ENCODE measurements at places on chromosomes 1 and 21.

DNA sequence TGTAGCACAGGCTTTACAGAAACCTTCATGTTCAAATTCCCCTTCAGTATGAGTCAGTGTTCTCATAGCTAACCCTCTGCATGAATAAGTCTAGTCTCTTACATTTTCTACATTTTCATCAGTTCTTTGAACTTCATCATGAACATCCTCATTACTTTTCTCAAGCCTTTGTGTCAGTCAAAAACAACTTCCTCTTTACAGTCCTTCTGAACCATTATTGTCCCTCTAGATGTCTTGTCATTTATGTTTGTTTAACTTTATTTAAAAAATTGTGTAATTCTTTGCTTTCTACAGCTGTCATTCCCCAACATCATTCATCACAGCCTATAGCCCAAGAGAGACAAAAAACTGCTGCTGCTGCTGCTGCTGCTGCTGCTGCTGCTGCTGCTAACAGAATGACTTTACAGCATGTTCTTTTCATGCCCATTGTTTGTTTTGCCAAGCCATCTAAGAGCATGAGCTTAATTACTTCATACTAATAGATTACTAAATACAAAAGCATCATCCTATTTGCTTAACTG lies 133.1 kb downstream of the LRRC40 start:
- H3K27me3 ChIP-seq, result no peaks in the 10 kb centered on the region
- no peak overlapping the region for H3K4me3 ChIP-seq
- H3K27ac ChIP-seq, result no peak overlapping the region
- H3K4me1 ChIP-seq, result no peaks in the 10 kb centered on the region
- no peak for DNase-seq

- no peaks in the 10 kb centered on the region for H3K27me3 ChIP-seq
- H3K4me3 ChIP-seq, result no peak overlapping the region
- H3K27ac ChIP-seq, result no peak overlapping the region
- no peak for DNase-seq
Measured at GRCh38 chr1:99537886-99538617, 107.9 kb upstream of the PALMD start.

- no peak overlapping the region for H3K4me3 ChIP-seq
- no peaks in the 10 kb centered on the region for H3K4me1 ChIP-seq
- no peaks in the 10 kb centered on the region for H3K36me3 ChIP-seq
- no peak for DNase-seq
Measured at GRCh38 chr1:85132078-85132720, 68.6 kb downstream of the SYDE2 start.

GRCh38 chr1:9723068-9723805 lies 71.7 kb downstream of the PIK3CD start:
- no peak for DNase-seq
- peaks cover 84% of the 10 kb centered on the region for H3K36me3 ChIP-seq
- no peak overlapping the region for H3K4me3 ChIP-seq
- H3K27me3 ChIP-seq, result no peaks in the 10 kb centered on the region
- H3K4me1 ChIP-seq, result peaks cover 14% of the 10 kb centered on the region

DNA sequence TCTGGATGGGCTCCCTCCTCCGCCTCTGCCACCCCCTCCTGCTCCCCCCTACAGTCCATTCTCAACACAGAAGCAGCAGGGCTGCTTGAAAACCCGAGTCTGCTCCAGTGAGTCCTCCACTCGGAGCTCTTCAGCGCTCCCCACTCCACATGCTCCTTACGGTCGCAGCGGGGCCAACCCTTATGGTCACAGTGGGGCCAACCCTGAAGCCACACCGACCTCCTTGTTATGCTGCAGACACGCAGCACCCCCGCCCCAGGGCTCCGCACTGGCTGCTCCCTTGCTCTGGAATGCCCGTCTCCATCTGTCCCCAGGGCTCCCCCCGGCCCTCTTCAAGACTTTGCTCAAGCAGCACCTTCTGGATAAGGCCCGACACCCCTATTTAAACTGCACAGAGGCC lies 22.6 kb downstream of the GPR157 start:
- H3K36me3 ChIP-seq, result peaks cover 11% of the 10 kb centered on the region
- H3K4me3 ChIP-seq, result no peak overlapping the region
- peaks cover 27% of the 10 kb centered on the region for H3K4me1 ChIP-seq
- H3K27ac ChIP-seq, result no peak overlapping the region

DNA sequence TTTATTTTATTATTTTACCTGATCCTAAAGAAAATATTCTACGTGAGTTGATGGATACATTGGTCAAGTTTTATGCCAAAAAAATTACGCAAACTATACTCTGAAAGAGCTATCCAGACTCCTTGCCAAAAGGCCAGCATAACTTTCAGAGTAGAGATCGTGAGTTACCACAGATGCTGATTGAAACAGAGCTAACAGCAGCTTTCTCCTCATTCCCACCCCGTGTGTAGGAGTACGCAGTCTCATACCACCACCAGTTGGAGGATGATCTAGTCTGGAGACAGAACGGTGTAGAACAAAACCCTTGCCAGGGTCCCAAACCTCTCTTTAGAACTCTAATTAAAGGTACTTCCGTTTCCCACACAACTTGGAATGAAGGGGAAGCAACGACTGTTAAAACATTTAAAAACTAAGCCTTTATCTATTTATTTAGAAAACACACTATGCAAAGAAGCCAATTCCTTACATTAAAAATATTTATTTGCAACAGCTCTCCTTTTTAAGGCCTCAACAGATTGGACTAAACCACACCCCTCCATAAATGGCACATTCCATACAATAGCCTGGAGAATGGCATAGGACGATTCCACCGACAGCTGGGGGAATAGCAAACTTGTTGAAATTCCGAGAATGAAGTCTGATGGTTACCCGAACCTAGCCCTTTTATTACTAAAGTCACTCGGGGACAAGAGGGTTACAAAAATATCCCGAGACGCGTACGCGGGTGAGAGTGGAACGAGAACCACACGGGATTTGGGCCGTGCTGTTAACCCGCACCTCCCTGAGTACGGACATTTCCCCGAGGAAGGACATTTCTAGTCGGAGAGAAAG lies 1.4 kb downstream of the NUCKS1 start:
- no peaks in the 10 kb centered on the region for H3K4me1 ChIP-seq
- H3K27ac ChIP-seq, result peak overlapping the region; percentile 99
- no peaks in the 10 kb centered on the region for H3K36me3 ChIP-seq
- peak; percentile 87 for DNase-seq
- no peaks in the 10 kb centered on the region for H3K27me3 ChIP-seq
- H3K4me3 ChIP-seq, result peak overlapping the region; percentile 92

GRCh38 chr1:37035796-37036666 lies 1.7 kb upstream of the GRIK3 start:
- peaks cover 45% of the 10 kb centered on the region for H3K27me3 ChIP-seq
- DNase-seq, result no peak
- H3K36me3 ChIP-seq, result no peaks in the 10 kb centered on the region
- H3K27ac ChIP-seq, result peak overlapping the region; percentile 40

DNA sequence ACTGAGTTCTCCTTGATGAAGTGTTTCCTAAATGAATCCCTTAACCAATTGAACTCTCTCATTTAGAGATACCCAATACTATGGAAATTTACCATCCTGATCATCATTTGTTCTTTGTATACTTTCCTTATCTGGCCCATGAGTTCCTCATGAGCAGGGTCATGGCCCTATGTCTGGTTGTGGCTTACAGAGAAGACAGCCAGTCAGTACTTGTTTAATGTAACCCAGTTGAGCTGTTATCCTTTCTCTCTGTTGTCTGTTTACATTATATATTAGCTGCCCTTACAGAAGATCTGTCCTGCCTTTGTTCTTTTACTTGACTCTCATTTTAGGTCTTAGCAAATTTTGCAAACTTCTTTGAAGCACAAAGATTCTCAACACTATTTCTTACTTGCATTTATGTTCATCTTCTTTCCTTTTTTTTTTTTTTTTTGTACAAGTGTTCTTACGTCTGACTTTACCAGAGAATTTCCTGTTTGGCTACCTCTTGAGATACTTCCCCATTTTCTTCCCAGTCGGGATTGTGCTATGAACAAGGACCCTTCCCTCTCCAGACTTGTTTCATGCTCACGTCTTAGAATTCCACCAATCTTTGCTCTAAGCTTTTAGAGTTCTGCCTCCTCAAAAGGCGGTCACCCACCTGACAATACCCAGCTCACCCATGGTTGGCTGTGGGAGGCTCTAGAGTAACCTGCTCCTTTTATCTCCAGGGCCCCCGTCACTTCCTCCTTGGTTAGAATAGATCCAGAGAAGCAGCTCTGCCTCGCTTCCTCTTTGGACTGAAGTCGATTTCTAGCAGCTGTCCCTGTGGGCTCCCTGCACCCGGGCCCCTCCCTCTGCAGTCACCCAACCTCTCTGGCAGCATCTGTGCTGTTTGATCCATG lies 53.6 kb upstream of the RUNX1 start:
- no peaks in the 10 kb centered on the region for H3K4me1 ChIP-seq
- no peaks in the 10 kb centered on the region for H3K36me3 ChIP-seq
- no peak overlapping the region for H3K27ac ChIP-seq
- H3K4me3 ChIP-seq, result no peak overlapping the region

GRCh38 chr1:110134050-110134595 lies 16.2 kb upstream of the SLC6A17 start:
- no peak overlapping the region for H3K27ac ChIP-seq
- H3K4me3 ChIP-seq, result no peak overlapping the region
- peaks cover 38% of the 10 kb centered on the region for H3K4me1 ChIP-seq
- no peaks in the 10 kb centered on the region for H3K36me3 ChIP-seq
- DNase-seq, result no peak

GRCh38 chr1:229689904-229690303 lies 63.9 kb downstream of the URB2 start:
- peaks cover 15% of the 10 kb centered on the region for H3K4me1 ChIP-seq
- no peak overlapping the region for H3K27ac ChIP-seq
- H3K36me3 ChIP-seq, result no peaks in the 10 kb centered on the region
- no peaks in the 10 kb centered on the region for H3K27me3 ChIP-seq
- DNase-seq, result no peak
- no peak overlapping the region for H3K4me3 ChIP-seq

GRCh38 chr1:40508375-40509341 lies at the start of gene EXO5:
EXO5 (plus strand) TSS chr1:40508767; CDS start chr1:40514545, 5,778 bp downstream.
- no peaks in the 10 kb centered on the region for H3K36me3 ChIP-seq
- H3K27me3 ChIP-seq, result no peaks in the 10 kb centered on the region
- H3K4me1 ChIP-seq, result peaks cover 7% of the 10 kb centered on the region
- H3K27ac ChIP-seq, result peak within 1 kb of the TSS; percentile 73

DNA sequence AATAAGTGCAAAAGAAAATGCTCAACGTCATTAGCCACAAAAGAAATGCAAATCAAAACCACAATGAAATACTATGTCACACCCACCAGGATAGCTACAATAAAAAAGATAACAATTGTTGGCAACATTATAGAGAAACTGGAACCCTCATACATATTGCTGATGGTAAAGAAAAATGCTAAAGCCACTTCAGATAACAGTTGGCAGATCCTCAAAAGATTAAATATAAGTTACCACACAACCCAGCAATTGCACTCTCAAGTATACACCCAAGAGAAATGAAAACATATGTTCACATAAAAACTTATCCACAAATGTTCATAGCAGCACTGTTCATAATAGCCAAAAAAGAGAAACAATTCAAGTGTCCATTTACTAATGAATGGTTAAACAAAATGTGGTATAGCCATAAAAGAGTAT lies 20.7 kb downstream of the TRIM33 start:
- H3K27ac ChIP-seq, result no peak overlapping the region
- no peaks in the 10 kb centered on the region for H3K36me3 ChIP-seq
- H3K4me3 ChIP-seq, result no peak overlapping the region
- H3K27me3 ChIP-seq, result no peaks in the 10 kb centered on the region
- no peaks in the 10 kb centered on the region for H3K4me1 ChIP-seq
- DNase-seq, result no peak

DNA sequence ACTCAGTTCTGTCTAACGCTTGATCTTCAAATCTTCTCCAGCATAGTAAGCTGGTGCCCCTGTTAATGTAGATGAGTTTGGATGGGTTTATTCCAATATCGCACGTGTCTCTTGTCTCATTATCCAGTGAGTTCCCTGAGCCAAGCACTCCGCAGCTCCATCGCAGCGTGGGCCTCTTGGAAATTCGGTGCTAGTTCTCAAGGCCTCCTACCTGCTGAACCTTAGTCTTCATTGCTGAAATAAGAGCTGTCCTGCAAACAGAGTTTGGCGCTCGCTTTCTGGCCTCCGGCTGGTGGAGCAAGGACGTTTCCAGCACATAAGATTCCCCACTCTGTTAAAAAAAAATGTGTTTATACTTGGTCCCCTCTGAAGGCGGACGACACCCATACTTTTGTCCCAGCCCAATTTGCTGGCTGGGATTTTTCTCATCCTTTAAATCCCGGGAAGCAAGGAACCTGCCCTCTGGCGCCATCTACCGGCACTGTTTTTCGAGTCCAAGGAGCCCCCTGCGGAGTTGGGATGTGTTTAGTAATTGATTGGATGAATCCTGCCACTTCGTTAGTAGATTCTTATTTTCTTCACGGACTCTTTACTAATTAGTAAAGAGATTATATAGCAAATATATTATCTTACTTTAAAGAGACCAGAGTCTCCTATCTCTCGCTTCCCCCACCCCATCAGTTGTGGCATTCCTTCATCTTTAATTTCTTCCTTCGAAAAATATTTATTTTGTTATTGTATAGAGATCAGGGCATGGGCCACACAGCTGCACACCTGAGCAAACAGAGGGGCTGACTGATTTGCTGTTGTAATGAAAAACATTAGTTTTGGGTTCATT lies 14.7 kb downstream of the JUN start:
- H3K4me1 ChIP-seq, result peaks cover 10% of the 10 kb centered on the region
- no peak overlapping the region for H3K4me3 ChIP-seq
- H3K36me3 ChIP-seq, result no peaks in the 10 kb centered on the region
- no peak for DNase-seq
- no peaks in the 10 kb centered on the region for H3K27me3 ChIP-seq

- H3K27me3 ChIP-seq, result no peaks in the 10 kb centered on the region
- no peaks in the 10 kb centered on the region for H3K36me3 ChIP-seq
- DNase-seq, result no peak
- no peaks in the 10 kb centered on the region for H3K4me1 ChIP-seq
- H3K27ac ChIP-seq, result no peak overlapping the region
- H3K4me3 ChIP-seq, result no peak overlapping the region
Measured at GRCh38 chr1:229567109-229567868, 8.8 kb upstream of the ABCB10 start.

- peak; percentile 50 for DNase-seq
- no peaks in the 10 kb centered on the region for H3K27me3 ChIP-seq
- H3K4me1 ChIP-seq, result no peaks in the 10 kb centered on the region
- no peak overlapping the region for H3K27ac ChIP-seq
- H3K4me3 ChIP-seq, result no peak overlapping the region
- peaks cover 11% of the 10 kb centered on the region for H3K36me3 ChIP-seq
Measured at GRCh38 chr1:211813590-211813989, 17.0 kb downstream of the LPGAT1 start.

DNA sequence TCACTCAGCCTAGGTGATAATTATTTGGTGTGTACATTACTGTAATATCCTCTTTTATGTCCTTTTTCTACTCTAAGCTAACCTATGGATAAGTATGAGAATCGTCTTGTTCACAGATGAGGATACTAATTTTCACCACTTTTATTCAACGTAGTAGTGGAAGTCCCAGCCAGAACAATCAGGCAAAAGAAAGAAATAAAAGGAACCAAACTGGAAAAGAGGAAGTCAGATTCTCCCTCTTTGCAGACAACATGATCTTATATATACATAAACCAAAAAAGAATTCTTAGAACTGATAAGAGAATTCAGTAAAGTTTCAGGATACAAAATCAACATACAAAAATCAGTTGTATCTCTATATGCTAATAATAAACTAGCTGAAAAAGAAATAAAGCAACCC lies 12.6 kb upstream of the RGL1 start:
- no peak for DNase-seq
- H3K27ac ChIP-seq, result no peak overlapping the region
- no peak overlapping the region for H3K4me3 ChIP-seq
- H3K4me1 ChIP-seq, result no peaks in the 10 kb centered on the region
- no peaks in the 10 kb centered on the region for H3K27me3 ChIP-seq

- H3K4me1 ChIP-seq, result peaks cover 12% of the 10 kb centered on the region
- H3K27ac ChIP-seq, result no peak overlapping the region
- no peaks in the 10 kb centered on the region for H3K27me3 ChIP-seq
- H3K4me3 ChIP-seq, result no peak overlapping the region
Measured at GRCh38 chr21:15144026-15144425, 79.2 kb upstream of the NRIP1 start.
